ENCODE measurements at places on chromosomes 6 and 20.

GRCh38 chr6:44624936-44625573 lies 237.5 kb downstream of the CDC5L start:
- DNase-seq = no peak
- H3K27ac ChIP-seq = no peak overlapping the region
- H3K4me1 ChIP-seq = no peaks in the 10 kb centered on the region
- no peak overlapping the region for H3K4me3 ChIP-seq
- H3K27me3 ChIP-seq = no peaks in the 10 kb centered on the region
- no peaks in the 10 kb centered on the region for H3K36me3 ChIP-seq

DNA sequence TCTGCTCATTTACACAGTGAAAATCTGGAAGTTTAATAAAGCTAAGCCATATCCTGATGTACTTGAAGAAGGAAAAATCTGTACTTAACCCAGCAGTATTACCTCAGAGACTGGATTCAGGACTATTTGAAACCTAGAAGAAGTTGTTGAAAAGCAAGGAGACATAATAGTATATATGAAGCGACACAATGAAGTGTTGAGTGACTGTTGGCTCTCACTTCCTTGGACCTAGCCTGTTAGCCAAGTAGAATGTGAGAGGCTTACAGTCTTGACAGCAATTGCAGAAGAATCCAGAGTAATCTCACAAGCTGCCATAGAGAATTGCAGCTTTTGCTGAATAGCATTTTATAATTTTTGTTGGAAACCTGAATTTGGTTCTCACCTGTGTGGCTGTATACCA lies 26.7 kb downstream of the SMAP1 start:
- peaks cover 9% of the 10 kb centered on the region for H3K4me1 ChIP-seq
- H3K4me3 ChIP-seq = no peak overlapping the region
- no peaks in the 10 kb centered on the region for H3K36me3 ChIP-seq
- DNase-seq = no peak
- no peak overlapping the region for H3K27ac ChIP-seq
- H3K27me3 ChIP-seq = no peaks in the 10 kb centered on the region

GRCh38 chr20:20740541-20740940 lies 28.1 kb upstream of the RALGAPA2 start:
- no peak overlapping the region for H3K4me3 ChIP-seq
- no peak overlapping the region for H3K27ac ChIP-seq
- no peaks in the 10 kb centered on the region for H3K36me3 ChIP-seq
- DNase-seq = no peak
- no peaks in the 10 kb centered on the region for H3K27me3 ChIP-seq

DNA sequence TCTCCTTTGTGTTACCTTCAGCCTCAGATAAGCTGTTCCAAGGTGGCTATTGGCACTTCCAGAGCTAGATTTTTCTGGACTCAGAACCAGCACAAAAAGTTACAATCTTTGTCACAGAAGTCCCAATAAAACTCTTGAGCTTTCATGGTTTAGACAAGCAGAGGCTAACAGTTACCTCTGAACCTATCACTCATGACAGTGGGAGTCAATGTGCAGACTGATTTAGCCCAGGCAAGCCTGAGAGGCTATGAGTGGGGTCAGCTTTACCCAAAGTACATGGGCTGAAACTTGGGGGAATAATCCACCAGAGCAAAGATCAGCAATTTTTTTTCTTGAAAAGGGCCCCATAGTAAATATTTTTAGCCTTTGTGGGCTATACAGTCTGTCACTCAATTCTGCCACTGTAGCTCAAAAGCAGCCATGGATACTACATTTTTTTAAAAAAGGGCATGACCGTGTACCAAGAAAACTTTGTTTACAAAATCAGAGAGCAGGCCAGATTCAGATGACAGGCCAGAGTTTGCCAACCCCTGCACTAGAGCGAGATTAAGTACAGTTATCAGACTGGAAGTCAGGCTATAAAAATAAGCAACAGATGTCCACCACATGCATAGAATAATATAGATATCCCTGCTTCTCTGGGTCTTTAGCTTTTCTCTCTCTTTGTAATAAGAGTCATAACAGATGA lies 20.0 kb downstream of the CCN2 start:
- no peak overlapping the region for H3K27ac ChIP-seq
- no peaks in the 10 kb centered on the region for H3K27me3 ChIP-seq
- H3K4me1 ChIP-seq = no peaks in the 10 kb centered on the region

DNA sequence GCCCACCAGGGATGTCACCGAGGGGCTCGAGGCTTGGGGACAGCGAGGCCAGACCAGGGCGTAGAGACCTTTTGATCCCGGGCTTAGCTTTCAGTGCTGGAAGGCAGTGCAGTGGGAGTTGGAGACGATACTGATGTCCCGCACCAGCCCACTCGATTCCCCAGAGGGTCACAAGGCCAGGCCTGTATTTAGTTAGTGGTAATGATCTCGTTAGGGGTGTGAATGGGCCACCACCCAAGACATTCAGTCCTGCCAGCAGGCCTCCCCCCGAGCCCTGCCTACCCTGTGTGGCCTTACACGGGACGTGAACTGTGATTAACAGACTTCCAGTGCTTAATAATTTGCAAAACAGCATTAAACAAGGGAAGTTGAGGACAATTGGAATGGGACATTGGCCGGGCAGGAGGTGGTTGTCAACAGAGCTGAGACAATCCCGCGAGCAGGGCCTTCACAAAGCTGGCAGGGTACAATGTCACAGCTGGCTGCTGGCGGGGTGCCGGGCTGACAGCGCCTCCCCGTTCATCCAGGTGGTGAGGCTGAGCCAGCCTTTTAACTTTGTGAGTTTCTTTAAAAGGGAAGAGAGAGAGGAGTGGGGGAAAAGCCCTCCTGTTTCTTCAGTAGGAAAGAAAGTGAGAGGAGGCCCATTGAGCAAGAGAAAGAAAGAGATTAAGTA lies 175.3 kb upstream of the RALGAPA2 start:
- no peaks in the 10 kb centered on the region for H3K27me3 ChIP-seq
- no peaks in the 10 kb centered on the region for H3K4me1 ChIP-seq
- H3K27ac ChIP-seq = no peak overlapping the region
- no peaks in the 10 kb centered on the region for H3K36me3 ChIP-seq
- no peak for DNase-seq

DNA sequence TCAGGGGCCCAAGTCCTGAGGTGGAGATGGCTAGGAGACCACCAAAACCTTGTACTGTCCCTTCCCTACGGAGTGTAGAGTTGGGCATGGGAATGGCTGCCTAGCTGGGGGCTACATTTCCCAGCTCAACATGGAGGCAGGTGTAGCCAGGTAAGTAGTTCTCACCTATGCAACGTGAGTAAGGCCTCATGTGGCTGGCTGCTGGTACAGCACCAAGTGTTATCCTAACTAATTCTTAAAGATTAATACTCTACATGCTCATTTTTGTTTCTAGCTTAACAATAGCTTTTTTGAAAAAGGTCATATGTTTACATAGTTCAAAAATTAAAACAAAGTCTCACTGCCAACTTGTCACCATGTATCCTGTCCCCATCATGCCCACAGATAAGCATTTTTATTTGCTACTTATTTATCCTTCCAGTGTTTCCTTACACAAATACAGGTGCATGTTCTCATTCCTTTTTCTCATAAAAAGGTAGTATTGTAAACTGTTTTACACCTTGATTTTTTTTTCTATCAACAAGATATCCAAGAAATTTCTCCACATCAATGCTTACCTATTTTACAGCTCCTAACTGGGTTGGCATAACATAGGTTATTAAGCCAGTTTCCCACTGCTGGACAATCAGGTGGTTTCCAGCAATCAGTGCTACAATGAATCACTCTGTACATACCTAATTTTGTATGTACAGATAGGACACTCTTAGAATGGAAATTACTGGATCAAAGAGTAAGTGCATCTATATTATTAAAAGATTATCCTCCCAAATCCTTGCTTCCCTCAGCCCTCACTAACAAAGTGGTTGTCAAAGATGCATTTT lies 25.5 kb downstream of the ABHD12 start:
- no peak overlapping the region for H3K4me3 ChIP-seq
- H3K36me3 ChIP-seq = no peaks in the 10 kb centered on the region
- no peak for DNase-seq
- H3K27me3 ChIP-seq = no peaks in the 10 kb centered on the region
- no peak overlapping the region for H3K27ac ChIP-seq

DNA sequence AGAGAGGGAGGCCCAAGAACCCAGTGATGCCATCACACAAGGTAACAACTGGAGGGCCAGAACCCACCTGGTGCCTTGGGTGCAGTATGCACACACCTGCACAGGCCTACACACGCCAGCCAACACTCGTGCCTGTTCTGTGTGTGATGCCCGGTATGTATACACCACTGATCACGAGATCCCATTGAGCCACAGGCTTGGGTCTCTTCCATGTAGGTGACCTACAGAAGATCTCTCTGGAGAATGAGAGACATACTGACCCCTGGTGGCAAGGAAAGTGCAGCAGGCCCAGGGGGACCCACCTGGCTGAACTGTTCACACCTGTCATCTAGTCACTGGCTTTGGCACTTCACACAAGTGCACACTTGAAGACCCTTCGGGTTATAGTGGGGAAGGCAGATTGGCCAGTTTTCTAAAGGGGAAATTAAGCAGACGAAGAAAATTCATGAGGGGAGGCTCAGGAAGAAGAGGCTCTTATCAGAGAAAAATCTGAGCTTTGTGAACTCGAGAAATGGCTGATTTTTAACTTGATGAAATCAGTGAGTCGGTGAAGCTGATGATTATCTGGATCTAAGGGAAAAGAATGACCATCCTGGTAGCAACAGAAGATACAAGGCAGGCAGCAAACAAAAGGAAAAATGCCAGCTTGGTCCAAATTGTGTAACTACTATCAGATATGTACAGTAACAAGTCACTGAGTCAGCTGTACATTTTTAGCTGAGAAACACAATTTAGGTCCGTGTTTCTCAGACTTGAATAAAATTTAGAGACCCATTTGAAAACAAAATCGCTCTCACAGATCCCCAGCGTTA lies 69.1 kb upstream of the PBOV1 start:
- H3K4me3 ChIP-seq = no peak overlapping the region
- no peaks in the 10 kb centered on the region for H3K4me1 ChIP-seq
- H3K27me3 ChIP-seq = no peaks in the 10 kb centered on the region
- H3K36me3 ChIP-seq = no peaks in the 10 kb centered on the region

DNA sequence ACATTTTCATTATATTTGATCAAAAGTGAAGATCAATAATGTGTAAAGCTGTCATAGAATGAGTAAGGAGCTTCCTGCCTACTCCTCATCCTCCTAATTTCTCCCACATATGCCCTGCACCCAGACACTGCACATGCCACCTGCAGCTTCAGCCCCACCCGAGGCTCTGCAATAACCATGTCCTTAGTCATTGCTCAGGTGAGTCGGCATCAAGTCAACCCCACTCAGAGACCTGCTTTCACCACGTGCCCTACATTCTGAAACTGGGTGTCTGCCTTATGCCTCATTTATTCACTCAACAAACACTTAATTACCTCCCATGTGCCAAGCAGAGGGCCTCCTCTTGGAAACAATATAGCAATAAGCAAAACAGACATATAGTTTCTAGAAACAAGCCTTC lies 15.4 kb upstream of the TNFAIP3 start:
- H3K4me3 ChIP-seq = no peak overlapping the region
- H3K36me3 ChIP-seq = no peaks in the 10 kb centered on the region
- no peaks in the 10 kb centered on the region for H3K27me3 ChIP-seq
- no peak for DNase-seq
- H3K27ac ChIP-seq = no peak overlapping the region
- H3K4me1 ChIP-seq = no peaks in the 10 kb centered on the region

- H3K27ac ChIP-seq = no peak overlapping the region
- no peak overlapping the region for H3K4me3 ChIP-seq
- DNase-seq = no peak
- no peaks in the 10 kb centered on the region for H3K36me3 ChIP-seq
- H3K4me1 ChIP-seq = no peaks in the 10 kb centered on the region
- H3K27me3 ChIP-seq = no peaks in the 10 kb centered on the region
Observed at GRCh38 chr6:166786704-166787293, 159.7 kb upstream of the RPS6KA2 start.

DNA sequence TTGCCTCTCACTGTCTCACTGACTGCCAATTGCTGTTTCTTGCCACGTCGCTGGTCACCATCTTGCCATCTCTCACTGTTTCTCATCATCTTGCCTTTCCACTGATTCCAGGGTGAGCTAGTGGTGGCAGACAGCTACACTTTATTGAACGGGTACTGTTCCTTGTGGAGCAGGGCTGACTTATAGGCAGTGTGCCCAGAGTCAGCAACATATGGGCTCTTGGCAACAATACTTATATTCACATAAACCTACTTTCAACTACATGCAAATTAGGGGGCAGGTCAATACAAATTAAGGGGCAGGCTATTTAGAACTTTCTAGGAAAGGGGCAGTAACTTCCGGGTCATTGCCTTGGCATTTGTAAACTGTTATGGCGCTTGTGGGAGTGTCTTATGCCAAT lies 186.2 kb upstream of the SYNDIG1 start:
- no peaks in the 10 kb centered on the region for H3K36me3 ChIP-seq
- no peak for DNase-seq
- H3K4me3 ChIP-seq = no peak overlapping the region
- no peaks in the 10 kb centered on the region for H3K27me3 ChIP-seq
- H3K27ac ChIP-seq = no peak overlapping the region

All from effector memory CD4-positive, alpha-beta T cell (primary cell).